ENCODE measurements at places on chromosomes 13 and 19. TPM values are rescaled to one million over a fixed set of nuclear protein-coding genes. Genes with fewer than 3 reads are reported as not detected.

APC2 gene
- 0.21 TPM for total RNA-seq

KLF1 gene
- total RNA-seq, result 0.39 TPM

KIR3DL1 gene
- total RNA-seq, result not detected

CADM4 gene
- total RNA-seq, result 0.26 TPM

SYT3 gene
- 1.9 TPM for total RNA-seq

TFPT gene
- 33.3 TPM for total RNA-seq

PPM1N gene
- total RNA-seq, result 1.4 TPM

GRK1 gene
- not detected for total RNA-seq

NCAN gene
- not detected for total RNA-seq

PRKACA gene
- 56.0 TPM for total RNA-seq

TGFBR3L gene
- total RNA-seq, result 2.1 TPM

PRDX2 gene
- total RNA-seq, result 238 TPM

DNA sequence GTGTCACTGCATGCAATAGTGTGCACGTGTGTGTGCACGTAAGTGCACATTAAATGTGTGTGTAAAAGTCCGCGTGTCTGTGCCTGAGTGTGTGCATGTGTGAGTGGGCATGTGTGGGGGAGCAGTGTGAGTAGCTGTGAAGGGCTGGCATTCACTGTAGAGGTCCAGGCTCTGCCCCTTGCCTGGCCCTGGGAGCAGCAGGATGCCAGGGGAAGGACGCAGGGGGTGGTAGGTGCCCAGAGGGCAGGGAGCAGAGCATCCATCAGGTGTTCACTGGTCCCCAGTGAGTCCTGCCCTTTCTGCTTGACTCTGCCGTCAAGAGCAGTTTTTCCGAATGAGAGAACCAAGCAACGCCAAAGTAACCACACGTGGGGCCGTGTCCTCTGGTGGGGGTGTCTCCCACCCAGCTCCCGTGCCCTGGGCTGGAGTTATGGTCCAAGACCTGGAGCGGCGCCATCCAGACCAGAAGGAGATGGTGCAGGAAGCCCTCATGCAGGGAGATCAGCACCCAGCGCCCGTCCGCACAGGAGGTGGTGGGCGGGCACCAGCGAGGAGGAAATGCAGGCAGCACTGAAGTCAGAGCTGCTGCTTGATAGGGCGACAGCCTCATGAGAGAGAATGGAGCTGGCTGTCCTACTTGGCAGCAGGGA lies 68.5 kb downstream of the TEX29 start:
- peak; percentile 37 for DNase-seq

- no peak for DNase-seq
These were observed 5.2 kb downstream of the PPP1R14A start for GRCh38 chr19:38250821-38251563.

GRCh38 chr13:20311596-20311995 lies 79.5 kb upstream of the GJB6 start:
- no peak for DNase-seq

DNA sequence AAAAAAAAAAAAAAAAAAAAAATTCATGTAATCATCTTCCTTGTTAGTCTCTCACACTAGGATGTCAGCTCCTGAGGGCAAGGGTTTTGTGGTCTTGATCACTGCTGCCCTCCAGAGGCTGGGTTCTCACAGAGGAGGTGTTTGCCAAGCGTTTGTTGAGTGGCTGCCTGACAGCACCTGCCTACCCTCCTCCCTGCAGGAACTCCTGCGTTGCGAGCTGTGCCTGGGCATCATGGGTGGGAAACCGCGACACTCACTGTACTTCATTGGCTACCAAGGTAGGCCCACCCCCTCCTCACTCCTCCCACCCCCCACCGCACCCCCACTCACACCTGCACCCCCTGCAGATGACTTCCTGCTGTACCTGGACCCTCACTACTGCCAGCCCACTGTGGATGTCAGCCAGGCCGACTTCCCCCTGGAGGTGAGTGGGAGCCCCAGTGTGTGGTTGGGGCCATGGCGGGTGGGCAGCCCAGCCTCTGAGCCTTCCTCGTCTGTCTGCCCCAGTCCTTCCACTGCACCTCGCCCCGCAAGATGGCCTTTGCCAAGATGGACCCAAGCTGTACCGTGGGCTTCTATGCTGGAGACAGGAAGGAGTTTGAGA lies 8.1 kb downstream of the ATG4D start:
- DNase-seq, result peak; percentile 45

DNA sequence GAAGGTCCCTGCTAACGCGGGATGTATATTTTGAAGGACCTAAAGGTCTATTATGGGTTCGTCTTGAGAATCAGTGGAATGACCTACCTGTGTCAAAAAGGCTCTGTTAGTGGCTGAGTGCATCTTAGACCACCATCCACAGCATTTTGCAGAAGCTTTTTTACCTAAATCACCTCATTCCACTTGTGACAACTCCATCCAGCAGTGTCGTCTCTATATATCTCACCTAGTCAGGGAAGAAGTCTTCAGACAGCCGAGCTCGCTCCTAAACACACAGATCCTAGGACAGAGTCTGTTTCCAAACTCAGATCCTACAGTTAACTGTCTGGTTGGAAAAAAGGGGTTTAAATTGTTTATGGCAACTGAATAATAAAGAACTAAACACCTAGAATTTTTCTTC lies 33.7 kb downstream of the COL4A1 start:
- DNase-seq, result no peak

DNA sequence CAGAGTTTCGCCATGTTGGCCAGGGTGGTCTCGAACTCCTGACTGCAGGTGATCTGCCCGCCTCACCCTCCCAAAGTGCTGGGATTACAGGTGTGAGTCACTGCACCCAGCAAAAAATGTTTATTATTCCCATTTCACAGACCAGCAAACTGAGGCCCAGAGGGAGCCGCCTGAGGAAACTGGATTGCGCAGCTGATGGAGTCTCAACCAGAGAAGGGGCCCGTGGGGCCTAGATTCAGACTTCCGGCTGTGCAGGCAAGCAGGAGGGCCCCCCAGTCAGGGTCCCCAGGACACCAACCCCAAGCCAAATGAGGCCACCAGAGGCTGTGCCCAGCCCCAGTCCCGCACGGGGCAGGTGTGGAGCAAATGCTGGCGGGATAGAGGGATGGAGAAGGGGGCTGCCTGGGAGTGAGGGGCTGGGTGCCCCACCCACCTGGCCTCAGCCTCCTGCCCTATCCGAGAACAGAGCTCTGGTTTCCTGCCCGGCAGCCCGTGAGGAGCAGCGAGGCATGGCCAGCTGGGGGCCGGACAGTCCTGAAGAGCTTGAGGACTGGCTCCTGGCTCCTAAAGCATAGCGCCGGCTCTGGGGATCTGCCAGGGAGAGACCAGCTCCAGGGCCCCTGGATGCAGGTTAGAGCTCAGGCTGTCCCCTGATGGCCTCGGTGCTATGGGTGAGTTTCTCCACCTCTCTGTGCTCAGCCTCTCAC lies 22.0 kb downstream of the MISP start:
- DNase-seq, result no peak

GRCh38 chr19:52658595-52658994 lies 20.4 kb upstream of the ZNF83 start:
- no peak for DNase-seq

DNA sequence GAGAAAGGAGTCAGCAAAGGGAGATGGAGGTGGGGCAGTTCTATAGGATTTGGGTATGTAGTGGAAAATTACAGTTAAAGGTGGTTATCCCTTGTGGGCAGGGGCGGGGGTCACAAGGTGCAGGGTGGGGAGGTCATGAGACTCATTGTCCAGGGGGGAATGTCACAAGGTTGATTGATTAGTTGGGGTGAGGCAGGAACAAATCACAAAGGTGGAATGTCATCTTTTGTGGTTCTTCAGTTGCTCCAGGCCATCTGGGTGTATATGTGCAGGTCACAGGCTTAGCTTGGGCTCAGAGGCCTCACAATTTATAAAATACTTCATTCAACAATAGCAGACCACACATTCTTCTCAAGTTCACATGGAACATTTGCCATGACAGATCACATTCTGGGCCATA lies 109.6 kb downstream of the ATP11A start:
- no peak for DNase-seq

- no peak for DNase-seq
These were observed 30.9 kb downstream of the RASA3 start for GRCh38 chr13:114101358-114102130.

- no peak for DNase-seq
These were observed 38.4 kb downstream of the ACTN4 start for GRCh38 chr19:38685666-38686529.

- DNase-seq, result no peak
These were observed 148.3 kb downstream of the PDS5B start for GRCh38 chr13:32734511-32734910.

- DNase-seq, result no peak
These were observed 63.7 kb upstream of the IPO5 start for GRCh38 chr13:97889803-97890202.

DNA sequence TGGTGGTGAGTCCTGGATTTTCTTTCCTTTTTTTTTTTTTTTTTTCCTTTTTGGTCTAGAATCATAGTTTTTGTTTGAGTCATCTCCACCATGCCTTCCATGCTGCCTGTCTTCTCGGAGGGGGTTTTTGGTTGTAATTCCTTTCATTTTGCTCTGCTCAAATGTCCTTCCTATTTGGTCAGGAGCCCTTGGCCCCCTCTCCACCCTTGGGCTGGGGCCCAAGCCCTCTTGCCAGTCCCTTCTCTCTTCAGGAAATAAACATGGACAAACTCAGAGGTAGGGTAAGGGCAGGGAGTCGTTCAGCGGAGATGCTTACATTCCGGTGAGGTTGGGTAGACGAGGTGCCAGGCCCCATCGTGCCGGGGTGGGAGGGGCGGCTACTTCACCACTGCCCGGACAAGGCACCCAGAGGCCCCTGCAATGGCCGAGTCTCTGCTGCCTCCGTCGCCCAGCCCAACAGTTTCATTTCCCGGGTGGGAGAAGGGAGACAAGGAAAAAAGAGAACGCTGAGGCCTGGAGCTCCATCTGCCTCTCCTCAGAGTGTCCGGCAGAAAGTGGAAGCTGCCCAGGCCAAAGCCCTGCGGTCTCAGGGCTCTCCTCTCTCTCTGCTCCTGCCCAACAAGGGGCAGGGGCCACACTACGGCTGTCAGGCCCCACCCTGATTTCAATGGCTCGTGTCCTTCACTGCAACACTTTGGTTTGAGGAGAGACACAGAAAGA lies 12.7 kb downstream of the ZNF574 start:
- no peak for DNase-seq

- DNase-seq, result no peak
These were observed 321.8 kb upstream of the NBEA start for GRCh38 chr13:34620074-34620850.

GRCh38 chr13:64643066-64643465 lies 2587.1 kb downstream of the PCDH9 start:
- DNase-seq, result no peak

- no peak for DNase-seq
These were observed 5.0 kb downstream of the GRIK5 start for GRCh38 chr19:42065051-42065450.

GRCh38 chr19:32824916-32825608 lies 44.5 kb downstream of the SLC7A9 start:
- no peak for DNase-seq

GRCh38 chr19:42985588-42985987 lies 40.7 kb downstream of the PSG11 start:
- no peak for DNase-seq

GRCh38 chr13:74969419-74969818 lies 512.5 kb downstream of the TBC1D4 start:
- DNase-seq, result no peak

DNA sequence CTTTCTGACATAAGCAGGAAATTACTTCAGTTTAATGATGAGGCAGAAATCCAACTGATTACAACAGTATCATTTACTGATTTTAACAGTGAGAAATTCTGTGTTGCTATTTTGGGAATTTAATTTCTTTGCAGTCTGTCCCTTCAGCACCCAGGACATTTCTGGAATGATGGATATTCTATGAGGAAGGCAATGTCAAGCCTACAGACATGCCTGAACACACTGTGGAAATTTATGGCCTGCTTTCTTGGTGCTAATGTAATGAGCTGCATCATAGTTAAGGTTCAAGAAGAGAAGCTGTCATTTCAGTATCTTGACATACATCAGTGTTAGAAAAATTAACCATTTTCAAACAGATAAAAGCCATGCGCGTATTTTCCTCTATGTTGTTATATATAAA lies 87.7 kb downstream of the SLITRK1 start:
- no peak for DNase-seq

GRCh38 chr19:11422163-11423065 lies 3.3 kb upstream of the RGL3 start:
- peak; percentile 74 for DNase-seq

DNA sequence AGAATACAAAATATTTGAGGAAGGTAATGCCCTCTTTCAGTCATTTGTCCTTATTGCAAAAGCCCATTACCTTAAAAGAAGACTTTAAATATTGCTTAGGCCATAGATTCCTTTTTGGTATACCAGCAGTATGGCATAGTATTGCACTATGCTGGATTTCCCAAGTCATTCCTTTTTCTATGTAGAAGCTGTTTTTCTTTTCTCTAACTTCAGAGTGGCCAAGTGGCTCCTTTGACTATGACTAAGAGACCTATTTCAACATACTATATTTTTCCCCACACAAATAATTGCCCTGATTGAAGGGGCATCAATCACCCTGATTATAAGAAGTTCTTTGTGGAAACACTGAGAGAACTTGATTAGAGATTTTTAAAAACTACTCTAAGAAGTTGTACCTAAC lies 68.6 kb downstream of the UFM1 start:
- DNase-seq, result no peak

DNA sequence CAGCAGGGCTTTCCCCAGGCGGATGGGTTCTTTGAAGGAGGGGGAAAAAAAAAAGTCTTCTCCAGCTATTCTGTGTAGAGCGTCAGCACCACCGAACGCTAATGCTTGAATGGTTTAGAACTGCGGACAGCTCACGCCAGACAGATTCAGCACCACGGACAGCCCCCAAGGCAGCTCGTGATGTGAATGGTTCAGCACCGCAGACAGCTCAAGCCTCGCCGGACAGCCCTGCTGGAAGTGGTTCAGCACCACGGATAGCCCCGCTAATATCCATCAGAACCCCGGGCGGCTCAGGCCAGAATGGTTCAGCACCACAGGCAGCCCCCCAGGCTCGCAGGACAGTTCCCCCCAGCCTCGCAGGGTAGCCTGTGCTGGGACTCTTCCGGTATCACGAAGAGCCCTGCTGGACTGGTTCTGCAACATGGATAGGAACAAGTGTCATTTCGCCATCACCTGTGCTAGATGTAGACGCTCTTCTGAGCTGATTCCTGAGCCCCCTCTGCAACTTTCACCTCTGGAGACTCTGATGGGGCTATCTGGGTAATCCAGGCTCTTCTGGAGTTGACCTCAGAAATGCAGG lies 4.9 kb upstream of the SMIM17 start:
- peak; percentile 67 for DNase-seq

- DNase-seq, result no peak
These were observed 99.2 kb downstream of the ANKRD10 start for GRCh38 chr13:110815471-110816204.

DNA sequence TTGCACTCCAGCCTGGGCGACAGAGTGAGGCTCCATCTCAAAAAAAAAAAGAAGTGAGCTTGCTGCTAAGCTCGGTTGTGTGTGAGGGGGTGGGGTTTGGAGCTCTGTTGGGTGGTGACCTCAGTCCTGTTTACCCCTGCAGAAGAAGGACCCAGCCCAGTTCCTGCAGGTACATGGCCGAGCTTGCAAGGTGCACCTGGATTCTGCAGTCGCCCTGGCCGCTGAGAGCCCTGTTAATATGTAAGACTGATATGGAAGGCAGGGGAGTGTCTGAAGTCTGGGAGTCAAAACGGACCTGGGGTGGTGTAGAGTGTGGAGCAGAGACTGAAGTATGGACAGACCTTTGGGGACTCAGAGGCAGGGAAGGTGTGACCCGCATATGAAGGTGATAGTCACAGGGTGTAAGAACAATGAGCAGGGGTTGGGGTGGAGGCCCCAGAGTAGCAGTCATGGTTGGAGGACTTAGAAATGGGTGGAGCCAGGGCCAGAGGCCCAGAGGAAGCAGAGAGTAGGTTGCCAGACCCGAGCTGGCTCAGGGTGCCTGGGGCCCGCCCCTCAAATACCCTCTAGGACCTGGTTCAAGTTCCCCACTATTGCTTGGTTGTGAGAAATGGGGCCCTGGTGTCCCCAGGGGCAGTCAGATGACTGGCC lies 13.2 kb downstream of the CLASRP start:
- DNase-seq, result no peak

All from activated naive CD8-positive, alpha-beta T cell treated with anti-CD3 and anti-CD28 coated beads for 36 hours (primary cell).